AG04449 (cell line): ENCODE measurements at places on chromosomes 2 and 18.

DNA sequence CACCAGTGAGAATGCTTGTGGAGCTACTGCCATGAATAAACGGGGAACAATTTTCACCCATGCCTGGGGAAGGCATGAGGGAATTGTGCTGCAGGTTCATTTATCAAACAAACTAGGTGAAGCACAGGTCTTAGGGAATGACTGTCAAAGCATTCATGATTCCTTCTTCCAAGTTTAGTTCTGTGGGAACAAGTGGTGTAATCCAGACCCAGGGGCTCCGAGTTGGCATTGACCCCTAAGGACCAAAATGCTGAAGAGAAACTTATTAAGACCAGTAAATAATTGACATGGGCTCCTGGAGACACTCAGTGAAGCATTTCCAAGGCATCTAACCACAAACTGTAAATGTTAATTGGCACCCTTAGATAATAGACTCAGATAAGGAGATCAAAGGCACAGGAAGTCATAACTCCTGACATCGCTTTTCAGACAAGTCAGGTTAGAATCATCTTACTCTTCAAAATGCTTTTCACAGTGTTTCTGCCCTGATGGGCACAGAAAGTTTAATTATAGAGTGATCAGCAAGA, 96.9 kb downstream of the SPP2 start:
- DNase-seq = no peak

GRCh38 chr2:241391892-241392665, 36.0 kb downstream of the FARP2 start:
- DNase-seq = no peak

- DNase-seq = no peak
Measured at GRCh38 chr2:209946539-209946938, 55.9 kb upstream of the RPE start.

DNA sequence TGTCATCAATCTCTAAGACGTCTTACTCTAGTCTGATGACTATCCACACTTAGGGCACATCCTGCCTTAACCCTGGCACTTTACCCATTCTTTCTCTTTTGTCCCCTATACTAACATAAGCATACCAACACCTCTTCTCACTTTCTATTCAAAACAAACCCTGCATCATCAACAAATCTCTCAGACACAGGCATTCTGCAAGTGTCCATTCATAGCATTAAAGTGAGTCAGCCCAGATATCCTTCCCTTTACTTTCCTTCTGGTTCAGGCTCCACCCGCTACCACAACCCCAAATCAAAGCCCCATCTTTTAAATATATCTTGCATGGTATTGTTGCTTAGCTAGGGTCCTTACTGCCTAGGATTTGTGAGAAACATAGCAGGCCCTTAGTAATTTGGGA, 3.8 kb downstream of the GRB14 start:
- DNase-seq = no peak

- DNase-seq = no peak
Measured at GRCh38 chr2:216306868-216307267, 65.4 kb downstream of the MARCHF4 start.

DNA sequence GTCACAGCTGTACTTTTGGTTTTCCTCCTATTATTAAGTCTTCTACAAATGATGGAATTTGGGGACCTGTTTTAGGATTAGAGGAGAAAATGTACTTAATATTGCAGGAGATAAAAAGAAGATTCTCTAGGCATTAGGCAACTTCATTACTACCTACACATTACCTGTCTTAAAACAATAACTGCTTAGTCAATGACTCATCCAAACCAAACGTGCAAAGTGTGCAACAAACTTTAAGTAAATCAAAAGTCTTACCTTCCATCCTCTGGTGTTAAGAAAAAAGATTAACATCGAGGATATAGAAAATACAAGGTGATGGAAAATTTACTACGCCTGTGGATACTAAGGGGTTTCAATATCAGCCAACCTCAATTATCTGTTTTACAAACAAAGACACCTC, 285.3 kb upstream of the KYNU start:
- no peak for DNase-seq

GRCh38 chr18:22713511-22713910, 219.6 kb upstream of the RBBP8 start:
- DNase-seq = no peak

GRCh38 chr2:26270373-26270772, 25.6 kb downstream of the HADHB start:
- no peak for DNase-seq

- DNase-seq = no peak
Measured at GRCh38 chr2:170039401-170040172, 138.4 kb upstream of the MYO3B start.

DNA sequence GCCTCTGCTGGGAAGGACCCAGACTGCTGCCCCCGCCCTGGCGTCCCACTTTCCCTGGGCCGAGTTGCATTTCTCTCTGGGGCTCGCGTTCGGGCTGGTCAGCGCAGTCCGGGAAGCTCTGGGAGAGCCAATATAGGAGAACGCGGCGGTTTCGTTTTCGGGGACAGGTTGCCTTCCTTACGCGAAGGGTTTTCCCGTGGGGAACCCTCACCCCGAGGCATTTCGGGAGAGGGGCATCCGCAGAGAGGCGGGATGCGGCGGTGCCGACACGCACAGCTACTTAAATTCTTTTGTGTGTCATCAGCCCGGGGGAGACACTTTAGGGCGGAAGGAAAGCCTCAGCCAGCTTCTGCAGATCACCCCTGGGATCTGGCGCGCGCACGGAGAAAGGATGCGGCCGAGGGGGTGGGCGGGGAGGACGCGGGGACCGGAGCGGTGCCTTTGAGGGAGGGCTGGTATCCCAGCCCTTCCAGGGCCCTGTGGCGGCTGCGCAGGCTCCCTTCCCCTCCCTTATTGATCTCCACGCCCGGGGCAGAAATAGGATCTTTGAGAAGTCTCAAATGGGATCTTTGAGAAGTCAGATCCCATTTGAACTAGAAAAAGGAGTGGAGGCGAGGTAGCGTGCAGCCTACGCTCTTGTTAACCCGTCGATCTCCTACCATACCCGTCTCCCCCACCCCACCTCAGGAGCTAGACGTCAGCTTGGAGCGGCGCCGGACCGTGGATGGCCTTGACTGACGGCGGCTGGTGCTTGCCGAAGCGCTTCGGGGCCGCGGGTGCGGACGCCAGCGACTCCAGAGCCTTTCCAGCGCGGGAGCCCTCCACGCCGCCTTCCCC, 1.2 kb downstream of the GATA6 start:
- no peak for DNase-seq

- no peak for DNase-seq
Measured at GRCh38 chr2:188693111-188693510, 281.1 kb upstream of the COL3A1 start.

DNA sequence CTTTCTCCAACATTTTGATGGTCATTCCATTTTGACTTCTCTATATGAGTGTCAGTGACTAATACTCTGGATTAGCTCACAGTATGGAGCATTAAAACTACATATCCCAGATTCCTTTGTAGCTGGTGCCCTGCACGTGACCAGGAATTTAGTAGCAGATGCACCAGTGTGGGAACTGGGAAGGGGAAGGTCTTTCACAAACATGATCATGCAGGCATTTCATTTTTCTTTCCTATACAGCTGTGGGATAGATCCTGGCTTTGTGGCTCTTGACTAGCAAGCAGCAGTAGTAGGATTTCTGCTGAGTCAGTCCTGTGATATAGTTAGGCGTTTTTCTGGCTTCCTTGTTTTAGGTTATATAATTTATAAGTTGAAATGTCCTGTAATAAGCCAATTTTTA, 971.0 kb upstream of the CDH2 start:
- DNase-seq = peak; percentile 44

- DNase-seq = peak; percentile 88
Measured at GRCh38 chr18:22691946-22692710, 241.0 kb upstream of the RBBP8 start.

DNA sequence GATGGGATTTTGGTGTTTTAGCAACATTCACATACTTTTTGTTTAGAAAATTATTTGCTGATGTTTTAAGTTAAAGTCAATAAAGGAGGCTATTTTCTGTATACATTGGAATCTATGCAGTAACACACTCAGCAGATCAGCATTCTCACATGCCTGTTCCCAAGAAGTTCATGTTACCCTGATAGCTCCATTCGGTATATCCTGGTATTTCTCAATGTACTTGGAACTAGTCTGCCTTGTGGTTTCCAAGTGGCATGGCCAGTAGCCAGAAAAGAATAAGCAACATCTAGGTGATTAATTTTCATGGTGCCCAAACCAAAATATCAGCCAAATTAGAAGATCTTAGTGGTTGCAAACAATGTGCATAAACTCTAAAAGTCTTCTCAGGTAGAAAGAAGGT, 5.2 kb upstream of the NCAPH start:
- DNase-seq = peak; percentile 69

- no peak for DNase-seq
Measured at GRCh38 chr18:54580202-54580729, 10.8 kb upstream of the DYNAP start.

- no peak for DNase-seq
Measured at GRCh38 chr2:162252153-162252552, 8.9 kb upstream of the FAP start.

- DNase-seq = no peak
Measured at GRCh38 chr2:97210325-97210724, 97.4 kb downstream of the ANKRD36 start.

DNA sequence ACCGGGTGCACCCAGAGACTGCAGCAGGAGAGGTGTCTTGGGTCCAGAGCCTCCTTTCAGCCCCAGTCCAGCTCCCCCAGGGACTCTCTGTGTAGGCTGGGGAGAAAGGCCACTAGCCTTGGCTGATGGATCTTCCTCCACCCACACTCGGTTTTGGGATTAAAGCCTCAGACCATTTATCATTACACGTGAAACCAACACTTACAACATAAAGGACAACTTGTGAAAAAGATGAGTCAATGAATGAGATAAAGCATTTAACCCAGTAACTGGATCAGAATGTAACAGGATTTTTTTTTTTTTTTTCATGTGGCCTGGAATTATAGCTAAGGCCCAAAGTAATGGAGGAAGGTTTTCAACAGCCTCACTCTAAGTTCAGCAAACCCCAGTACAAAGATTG, 32.1 kb downstream of the NAT8 start:
- no peak for DNase-seq

DNA sequence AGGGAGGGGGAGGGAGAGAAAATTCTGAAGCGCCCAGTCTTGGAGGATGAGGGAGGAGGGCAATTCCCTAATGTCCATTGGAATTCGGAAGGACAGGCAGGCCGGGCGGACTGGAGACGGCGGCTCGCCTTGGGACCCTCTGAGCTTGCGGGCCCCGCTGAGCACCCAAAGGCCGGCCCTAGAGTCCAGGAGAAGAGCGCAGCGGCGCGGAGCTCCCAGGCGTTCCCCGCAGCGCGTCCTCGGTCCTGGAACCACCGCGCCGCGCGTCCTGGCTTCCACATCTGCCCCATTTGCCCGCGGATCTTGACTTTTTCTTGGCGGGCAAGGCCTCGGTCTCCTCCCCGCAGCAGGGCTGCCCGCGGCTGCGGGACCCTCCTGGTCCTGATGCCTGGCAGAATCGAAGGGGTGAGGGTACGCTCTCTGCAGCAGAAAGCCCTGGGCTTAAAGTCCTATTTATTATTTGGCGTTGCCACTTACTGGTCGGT, 675 bp upstream of the MLPH start:
- no peak for DNase-seq

GRCh38 chr2:207167099-207167923, 1.6 kb upstream of the KLF7 start:
- DNase-seq = peak; percentile 58

GRCh38 chr2:207619764-207620203, 5.4 kb downstream of the METTL21A start:
- DNase-seq = no peak

- DNase-seq = no peak
Measured at GRCh38 chr2:38508311-38509039, 94.3 kb downstream of the HNRNPLL start.

GRCh38 chr2:43729491-43730174, 44.2 kb upstream of the DYNC2LI1 start:
- DNase-seq = no peak

- DNase-seq = no peak
Measured at GRCh38 chr2:175817221-175817620, 184.8 kb downstream of the LNPK start.

DNA sequence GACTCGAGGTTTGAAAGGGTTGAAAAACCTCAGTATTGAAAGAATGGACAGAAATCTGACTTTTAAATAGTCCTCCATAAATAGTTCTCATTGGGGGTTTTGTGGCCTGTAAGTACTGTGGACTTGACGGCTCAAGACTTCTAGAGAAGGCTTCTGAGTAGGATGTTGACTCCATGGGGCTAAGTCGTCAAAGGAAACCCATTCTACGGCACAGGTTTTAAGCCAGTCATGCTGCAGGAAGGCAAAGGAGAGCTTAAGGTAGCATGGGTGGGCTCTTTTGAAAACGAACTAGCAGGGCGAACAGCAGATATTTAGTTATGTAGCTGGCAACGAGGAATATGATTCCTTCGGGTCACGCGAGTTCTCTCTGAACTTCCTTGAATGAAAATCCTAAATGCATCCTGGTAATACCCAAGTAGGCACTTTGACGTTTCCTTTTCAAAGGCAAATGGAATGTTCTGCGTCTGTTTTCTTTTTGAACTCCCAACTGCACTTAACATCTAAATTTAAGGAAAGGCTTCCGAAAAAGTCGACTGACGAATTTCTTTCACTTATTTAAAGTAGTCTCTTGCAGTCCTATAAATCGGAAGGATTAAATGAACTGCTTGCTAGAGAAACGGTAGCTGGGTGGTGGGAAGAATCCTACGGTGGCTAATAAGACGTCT, 1.1 kb upstream of the NEDD4L start:
- no peak for DNase-seq

DNA sequence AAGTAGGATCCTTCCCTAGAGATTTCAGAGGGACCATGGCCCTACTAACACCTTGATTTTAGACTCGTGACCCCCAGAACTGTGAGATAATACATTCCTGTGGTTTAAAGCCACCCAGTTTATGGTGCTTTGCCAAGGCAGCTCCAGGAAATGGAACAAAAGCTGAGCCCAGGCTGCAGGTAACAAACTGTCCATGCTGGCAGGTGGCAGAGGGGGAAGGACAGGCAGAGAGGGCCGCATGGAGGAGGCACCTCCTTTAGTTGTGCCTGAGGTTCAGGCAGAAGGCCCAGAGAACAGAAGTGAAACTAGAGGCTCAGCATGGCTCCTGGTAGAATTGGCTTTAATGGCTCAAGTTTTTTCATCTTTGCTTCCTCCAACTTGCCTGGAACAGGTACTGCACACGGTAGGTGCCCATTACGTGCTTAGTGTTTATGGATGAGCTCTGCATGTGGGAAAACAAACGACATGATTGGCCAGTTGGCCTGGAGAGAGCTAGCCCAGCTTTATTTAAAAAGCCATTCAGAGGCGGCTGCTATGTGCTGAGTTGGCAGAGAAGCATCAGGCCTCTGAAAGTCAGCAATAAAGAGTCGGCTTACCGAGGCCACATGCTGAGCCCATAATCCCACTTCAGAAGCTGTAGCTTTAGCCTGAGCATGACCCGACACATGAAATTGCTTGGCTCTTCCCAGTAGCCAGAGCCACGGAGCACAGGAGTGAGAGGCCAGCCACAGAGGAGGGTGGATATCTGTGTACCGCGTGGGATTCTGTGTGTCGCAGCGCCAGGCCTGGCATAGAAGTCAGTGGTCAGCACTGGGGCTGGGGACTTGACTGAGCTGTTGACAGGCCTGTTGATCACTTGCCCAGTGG, 36.5 kb downstream of the HS1BP3 start:
- no peak for DNase-seq
